ENCODE measurements at places on chromosomes 3 and 15. TPM values are rescaled to one million over a fixed set of nuclear protein-coding genes. Genes with fewer than 3 reads are reported as not detected.

DNA sequence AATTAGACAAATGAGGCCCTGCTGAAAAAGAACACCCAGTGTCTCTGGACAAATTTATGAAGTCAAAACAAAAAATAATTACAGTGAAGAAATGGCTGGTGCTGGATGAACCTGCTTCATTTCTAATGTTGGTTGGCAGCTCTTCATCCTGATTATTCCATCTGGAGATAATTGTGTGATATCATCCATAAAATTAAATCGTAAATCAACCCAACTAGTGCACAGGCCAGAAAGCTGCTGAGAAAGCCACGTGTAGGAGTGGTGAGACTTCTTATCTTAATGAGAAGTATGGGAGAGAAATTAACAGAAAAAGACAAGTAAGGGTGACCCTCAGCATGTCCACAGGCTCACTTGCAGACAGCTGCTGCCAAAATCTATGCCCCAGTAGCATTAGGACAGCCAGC is 465.2 kb upstream of the TGFBR2 start:
- no peak for DNase-seq

DNA sequence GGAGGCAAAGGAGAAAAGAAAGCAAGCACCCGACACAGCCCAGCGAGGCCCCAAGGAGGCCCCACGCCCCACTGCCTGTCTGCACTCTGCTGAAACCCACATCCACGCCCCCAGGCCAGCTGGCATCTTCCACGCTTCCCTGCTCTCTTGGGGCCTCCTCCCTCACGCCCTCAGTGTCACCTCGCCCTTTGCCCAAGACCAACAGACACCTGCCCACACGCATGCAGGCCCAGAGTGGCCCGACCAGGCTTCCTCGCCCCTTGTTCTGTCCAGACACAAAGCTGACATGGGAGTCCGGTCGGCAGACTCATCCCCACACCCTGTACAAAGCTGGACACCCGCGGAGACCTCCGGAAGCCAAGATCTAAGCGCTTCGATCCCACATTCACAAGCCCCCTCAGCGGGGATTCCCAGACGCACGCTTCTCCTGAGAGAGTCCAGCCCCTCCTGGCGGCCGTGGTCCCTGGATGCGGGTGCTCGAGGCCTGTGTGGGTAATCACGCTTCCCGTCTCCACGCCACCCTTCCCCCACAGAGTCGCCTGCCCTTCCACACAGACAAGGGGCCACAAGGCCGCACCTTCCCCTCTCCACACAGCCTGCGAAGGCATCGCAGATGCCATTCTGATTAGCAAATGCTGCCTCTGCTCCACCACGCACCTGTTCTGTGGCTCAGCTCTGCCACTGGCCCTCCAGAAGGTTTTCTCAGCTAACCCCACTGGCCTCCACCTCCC is 176.6 kb downstream of the XXYLT1 start:
- DNase-seq = no peak

- DNase-seq = no peak
These were observed 100.0 kb upstream of the PPP2R3A start for GRCh38 chr3:135865553-135865952.

- no peak for DNase-seq
These were observed 210.1 kb downstream of the MECOM start for GRCh38 chr3:169453256-169454059.

DNA sequence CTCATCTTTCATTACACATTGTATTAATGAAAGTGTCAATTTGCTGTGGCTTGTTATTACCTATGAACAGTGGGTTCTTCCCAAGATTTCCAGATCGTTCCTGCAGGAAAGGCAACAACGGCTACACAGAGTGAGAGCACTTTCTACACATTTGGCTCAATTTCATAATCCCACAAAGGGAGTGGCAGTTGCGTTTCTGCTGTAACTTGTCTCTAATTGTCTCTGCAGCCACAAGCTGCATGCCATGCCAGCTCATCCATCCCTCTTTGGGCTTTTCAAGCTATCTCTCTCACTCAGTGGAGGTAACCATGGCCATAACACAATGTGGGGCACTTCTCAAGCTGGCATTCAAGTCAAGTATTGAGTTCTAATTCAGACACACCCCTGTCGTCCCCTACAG is 27.7 kb upstream of the CPNE4 start:
- DNase-seq = no peak

DNA sequence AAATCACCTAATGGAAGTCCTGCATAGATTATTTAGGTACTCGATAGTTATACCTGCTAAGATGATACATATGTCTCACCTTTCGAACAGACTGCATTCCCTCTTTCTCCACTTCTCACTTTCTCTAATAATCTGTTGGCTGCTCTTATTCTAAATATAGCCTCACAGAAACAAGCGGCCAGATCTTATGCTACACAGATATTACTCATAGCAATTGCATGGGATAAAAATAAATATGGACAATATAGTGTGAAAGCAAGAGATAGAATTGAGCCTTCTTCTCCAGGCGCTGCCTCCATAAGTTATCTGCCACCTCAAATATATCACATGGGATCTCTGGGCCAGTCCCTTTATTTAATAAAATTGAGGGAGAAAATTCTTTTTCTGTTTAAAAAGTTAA is 29.5 kb upstream of the TGFBR2 start:
- no peak for DNase-seq

DNA sequence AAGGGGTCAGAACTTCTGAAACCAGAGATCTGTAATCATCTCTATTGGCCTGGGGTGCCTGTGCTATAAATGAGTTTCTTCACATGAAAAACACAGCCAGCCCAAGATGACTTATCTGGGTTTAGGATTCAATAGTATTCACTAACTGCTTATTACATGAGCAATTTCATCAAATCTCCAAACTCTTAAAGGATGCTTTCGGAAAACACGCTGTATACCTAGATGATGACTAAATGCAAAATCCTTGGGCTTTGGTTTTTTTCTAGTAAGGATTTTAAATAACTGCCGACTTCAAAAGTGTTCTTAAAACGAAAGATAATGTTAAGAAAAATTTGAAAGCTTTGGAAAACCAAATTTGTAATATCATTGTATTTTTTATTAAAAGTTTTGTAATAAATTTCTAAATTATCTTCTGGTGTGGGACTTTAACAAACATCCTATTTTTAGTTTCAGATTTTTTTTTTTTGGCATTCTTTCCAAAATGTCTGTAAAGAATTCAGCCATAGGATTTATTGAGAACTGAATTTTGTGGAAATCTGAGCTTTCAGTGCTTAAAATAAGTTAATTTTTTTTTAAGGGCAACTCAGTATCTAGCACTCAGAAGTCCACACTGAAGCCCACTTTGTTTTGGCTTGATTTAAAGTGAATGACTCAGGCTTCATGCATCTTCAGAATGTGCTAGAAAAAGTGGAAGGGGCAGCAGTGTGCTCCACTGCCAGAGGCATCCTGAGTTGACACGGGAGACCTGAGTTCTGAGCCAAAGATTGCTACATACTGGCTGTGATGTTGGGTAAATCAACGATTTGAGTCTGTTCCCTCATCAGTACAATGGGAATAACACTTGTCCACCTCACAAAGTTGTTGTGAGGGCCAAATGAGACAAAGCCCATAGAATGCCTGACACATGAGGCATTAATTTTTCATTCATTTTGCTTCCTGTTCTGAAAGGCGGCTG is 18.7 kb downstream of the TMEM43 start:
- DNase-seq = peak; percentile 65

GRCh38 chr3:116440196-116440595 is 5.1 kb downstream of the LSAMP start:
- no peak for DNase-seq

DNA sequence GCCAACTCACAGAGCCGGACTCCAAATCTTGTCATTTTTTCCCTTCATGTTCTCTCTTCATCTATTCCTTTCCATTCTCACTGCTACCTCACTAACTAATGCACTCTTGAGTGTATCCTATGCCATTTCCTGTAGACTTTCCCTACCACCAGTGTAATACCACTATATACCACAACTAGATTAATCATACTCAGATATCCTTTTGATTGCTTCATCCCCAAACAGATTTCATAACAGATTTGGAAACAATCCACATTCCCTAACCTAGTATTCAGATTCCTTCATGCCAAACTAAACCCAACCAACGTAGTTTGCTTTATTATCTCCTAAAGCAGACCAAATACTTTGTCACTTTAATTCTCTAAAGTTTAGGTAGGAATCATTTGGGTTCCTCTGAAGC is 2.6 kb upstream of the PLOD2 start:
- DNase-seq = no peak

- DNase-seq = no peak
These were observed 176.1 kb upstream of the FRMD4B start for GRCh38 chr3:69562020-69562419.

DNA sequence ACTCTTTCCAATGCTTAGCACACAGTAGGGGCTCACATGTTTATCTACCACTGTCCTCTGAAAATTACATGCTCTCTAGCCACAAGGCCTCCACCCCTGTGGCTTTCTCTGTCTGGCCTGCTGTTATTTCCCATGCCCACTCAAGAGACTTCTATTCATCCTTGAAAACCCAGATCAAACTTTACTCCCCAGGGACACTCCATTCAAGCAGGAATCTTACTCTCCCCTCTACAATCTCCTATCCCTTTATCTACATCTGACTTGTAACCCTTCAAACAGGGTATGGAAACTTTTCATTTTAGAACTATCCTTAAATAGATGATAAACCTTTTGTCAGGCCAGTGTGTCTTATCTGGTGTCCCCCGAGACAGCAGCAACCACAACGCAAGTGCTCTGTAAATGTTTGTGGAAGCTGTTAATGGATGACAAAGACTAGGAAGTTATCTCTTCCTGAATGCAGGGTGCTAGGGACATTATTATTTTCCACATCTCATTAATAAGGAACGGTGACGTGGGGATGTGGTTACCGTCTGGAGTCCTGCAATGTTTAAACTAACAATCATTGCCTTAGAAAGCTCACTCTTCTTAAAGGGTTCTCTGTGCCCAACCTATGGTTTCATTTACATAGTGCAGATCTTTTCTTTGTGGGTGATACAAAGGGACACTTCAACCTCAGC is 322.3 kb downstream of the ARRDC4 start:
- DNase-seq = no peak

GRCh38 chr3:110420158-110420641 is 651.4 kb upstream of the NECTIN3 start:
- DNase-seq = no peak

- no peak for DNase-seq
These were observed 341.8 kb upstream of the SATB1 start for GRCh38 chr3:18766974-18767373.

DNA sequence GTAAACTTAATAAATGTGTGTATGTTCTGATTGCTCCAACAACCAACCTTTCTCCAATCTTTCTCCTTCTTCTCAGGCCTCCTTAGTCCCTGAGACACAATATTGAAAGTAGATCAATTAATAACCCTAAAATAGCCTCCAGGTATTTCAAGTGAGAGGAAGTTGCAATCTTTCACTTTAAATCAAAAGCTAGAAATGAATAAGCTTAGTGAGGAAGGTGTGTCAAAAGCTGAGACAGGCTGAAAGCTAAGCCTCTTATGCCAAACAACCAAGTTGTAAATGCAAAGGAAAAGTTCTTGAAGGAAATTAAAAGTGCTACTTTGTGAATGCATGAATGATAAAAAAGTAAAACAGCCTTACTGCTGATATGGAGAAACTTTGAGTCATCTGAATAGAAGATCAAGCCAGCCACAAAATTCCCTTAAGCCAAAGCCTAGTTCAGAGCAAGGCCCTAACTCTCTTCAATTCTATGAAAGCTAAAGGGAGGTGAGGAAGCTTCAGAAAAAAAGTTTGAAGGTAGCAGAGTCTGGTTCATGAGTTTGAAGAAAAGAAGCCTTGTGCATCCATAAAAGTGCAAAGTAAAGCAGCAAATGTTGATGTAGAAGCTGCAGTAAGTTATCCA is 38.6 kb downstream of the CCDC80 start:
- DNase-seq = no peak

DNA sequence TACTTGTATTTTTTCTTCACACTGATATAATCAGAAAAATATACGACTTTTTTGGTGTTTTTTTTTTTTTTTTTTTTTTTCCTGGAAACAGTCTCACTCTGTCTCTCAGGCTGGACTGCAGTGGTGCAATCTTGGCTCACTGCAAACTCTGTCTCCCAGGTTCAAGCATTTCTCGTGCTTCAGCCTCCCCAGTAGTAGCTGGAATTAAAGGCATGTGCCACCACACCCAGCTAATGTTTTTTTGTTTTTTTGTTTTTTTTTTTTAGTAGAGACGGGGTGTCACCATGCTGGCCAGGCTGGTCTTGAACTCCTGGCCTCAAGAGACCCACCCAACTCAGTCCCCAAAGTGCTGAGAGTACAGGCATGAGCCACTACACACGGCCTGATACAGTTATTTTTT is 20.8 kb upstream of the DNAAF4 start:
- no peak for DNase-seq

DNA sequence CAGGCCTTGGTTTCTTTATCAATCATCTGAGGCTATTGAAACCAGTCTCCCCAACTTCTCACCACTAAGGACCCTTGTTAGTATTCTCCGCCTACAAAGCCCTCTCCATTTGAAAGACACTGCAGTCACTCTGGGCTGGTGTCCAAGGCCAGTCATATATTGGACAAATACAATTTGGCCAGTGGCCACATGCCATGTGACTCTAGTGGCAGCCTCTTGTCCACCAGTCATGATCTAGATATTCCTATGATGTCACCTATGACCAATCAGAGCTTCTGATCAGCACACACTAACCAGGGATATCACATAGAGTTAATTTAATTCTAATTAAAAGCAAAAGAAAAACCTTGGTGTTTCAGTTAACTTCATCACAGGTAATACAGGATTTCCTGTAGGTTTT is 68.2 kb downstream of the RAB11A start:
- DNase-seq = no peak

DNA sequence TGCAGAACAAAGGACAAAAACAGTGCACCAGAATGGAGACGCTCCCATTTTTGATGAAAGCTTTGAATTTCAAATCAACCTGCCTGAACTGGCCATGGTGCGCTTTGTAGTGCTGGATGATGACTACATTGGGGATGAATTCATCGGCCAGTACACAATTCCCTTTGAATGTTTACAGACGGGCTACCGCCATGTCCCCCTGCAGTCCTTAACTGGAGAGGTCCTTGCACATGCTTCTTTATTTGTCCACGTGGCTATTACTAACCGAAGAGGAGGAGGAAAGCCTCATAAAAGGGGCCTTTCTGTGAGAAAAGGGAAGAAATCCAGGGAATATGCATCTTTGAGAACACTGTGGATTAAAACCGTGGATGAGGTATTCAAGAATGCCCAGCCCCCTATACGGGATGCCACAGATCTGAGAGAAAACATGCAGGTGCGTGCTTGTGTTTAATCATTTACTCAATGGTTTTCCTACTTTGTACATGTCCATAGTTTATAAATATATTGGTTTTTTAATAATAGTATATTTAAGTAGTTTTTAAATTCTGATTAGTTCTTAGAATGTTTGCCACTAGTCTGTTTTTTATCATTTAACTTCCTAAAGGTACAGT is 127.1 kb downstream of the PLCL2 start:
- no peak for DNase-seq

ZNF620 gene
- 4.3 TPM for total RNA-seq

UPK1B gene
- not detected for total RNA-seq

PAK6 gene
- 17.2 TPM for total RNA-seq

TRMT10C gene
- total RNA-seq = 22.6 TPM

CASR gene
- not detected for total RNA-seq

TGM5 gene
- not detected for total RNA-seq

TTLL3 gene
- total RNA-seq = 27.3 TPM

THBS1 gene
- total RNA-seq = 462 TPM

All from right cardiac atrium (tissue), 5 donors.